ENCODE measurements at places on chromosomes 1 and 21. TPM values are rescaled to one million over a fixed set of nuclear protein-coding genes. Genes with fewer than 3 reads are reported as not detected.

The RGS4 gene
- total RNA-seq: not detected

The MYCL gene
- total RNA-seq: 5.1 TPM

The PLPPR5 gene
- 1.4 TPM for total RNA-seq

The ESRRG gene
- 0.90 TPM for total RNA-seq

The LRRN2 gene
- not detected for total RNA-seq

DNA sequence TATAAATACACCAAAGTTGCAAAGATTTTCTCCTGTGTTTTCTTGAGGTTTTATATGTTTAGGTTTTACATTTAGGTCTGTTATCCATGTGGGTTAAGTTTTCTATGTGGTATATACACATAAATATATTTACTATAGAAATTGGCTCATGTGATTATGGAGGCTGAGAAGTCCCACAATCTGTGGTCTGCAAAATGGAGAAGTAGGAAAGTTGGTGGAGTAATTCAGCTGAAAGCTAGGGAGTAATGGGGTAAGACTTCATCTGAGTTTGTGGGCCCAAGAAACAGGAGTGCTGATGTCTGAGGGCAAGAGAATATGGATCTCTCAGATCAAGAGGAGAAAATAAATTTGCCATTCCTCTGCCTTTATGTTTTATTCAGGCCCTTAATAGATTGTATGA is 146.0 kb downstream of the GPATCH2 start:
- DNase-seq: no peak

DNA sequence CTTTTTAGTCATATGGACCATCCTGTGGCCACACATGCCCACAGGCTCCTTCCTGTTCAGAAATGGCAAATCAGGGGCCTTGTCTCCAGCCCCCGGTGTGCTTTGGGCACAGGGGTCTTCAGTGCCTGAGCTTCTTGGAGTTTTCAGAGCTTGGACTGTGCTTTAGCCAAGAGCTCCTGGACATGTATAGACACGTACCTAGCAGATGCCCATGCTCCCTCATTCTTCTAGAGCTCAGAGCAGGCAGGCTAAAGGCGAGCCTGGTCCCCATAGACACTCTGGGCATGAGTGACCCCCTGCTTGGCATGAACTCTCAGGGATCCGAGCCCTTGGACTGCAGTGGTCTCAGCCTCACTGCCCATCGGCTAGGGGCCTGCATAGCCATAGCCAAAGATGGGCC is 106.8 kb downstream of the EPHB2 start:
- DNase-seq: no peak

DNA sequence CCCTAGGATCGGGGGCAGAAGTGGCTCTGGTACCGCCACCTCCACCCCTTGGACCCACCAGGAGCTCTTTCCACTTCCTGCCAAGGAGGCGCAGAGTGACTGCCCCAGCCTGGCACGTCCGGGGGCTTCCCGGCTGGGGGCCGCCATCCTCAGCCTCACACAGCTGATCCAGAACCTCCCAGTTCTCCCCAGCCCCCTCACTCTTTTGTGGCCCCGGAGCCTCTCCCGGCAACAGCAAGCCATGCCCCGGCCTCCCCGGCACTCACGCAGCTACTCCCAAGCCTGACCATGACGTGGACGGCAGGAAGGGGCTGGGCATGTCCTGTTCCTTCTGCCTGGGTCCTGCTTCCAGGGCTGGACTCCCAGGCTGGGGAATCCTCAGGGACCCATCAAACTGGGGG is 17.1 kb downstream of the TP73 start:
- no peak for DNase-seq

GRCh38 chr1:237038211-237038610 is 3.8 kb upstream of the RYR2 start:
- no peak for DNase-seq

DNA sequence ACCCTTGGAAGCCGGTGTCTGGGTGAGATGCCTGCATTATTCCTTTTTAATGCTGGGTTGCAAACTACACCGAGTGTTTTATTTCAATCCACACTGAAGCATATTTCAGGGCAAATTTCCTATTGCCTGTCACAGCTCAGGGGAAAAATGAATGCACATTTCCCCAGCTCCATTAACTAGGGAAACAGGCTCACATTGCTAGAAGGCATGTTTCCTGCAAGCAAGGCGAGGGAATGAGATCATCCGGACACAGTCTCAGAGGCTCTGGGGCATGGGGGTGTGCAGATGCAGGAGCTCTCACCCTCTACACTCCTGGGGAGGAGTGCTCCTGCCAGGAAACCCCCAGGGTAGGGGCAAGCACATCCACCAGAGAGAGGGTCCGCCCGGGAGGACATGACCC is 24.6 kb downstream of the SYT2 start:
- no peak for DNase-seq

DNA sequence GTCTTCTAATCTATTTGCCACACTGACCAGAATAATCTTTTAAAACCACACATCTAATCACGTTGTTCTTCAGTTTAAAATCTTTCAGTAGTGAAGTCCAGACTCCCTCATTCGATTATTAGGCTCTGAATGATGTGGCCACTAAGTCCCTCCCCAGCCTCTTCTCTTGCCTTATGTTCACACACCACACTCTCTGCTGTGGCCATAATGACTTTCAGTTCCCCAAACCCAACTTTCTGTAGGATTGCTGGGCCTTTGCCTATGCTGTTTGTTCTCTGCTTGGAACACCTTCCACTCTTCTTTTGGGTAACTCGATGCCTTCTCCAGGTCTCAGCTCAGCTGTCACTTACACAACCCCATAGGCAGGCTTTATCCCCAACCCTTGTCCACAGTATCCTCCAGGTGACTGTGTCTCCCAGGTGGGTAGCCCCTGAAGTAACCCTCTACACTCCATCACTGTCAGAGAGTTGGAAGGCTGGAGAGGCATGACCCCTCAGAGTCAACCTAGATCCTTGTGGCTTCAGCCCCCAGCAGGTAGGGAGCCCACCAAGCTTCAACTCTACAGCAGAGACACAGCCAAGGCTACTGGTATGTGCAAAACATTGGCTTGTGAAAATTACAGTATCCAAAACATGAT is 8.4 kb upstream of the SLC37A1 start:
- DNase-seq: no peak

GRCh38 chr1:179883040-179883744 is 1.1 kb downstream of the TOR1AIP1 start:
- no peak for DNase-seq

DNA sequence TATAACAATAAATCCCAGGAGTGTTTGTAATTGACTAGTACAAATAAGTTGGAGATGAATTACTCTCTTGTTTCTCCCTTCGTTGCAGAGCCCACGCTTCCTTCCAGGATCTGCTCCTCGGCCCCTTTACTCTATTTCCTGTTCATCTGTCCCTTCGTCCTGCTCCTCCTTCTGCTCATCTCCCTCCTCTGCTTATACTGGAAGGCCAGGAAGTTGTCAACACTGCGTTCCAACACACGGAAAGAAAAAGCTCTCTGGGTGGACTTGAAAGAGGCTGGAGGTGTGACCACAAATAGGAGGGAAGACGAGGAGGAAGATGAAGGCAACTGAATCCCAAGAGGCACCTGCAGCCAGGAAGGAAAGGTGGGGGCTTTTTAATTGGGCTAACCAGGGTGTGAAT is 26.4 kb upstream of the TTF2 start:
- DNase-seq: no peak

DNA sequence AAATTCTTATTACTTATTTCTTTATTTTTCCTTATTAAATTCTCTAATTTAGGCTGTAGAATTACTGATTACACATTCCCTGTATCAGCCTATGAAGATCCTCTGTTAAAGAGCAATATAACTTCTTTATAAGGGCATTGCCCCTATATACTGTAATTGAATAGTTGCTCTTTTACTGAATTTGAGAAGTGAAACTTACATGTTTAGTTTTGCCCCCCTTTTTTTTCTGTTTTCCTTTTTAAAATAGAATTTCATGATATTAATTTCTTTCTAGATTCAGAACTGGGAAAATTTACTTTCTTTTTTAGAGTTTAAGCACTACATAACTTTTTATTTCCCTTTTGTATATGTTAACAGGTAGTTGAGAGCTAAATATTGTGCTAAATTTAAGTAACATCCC is 29.5 kb upstream of the PGM1 start:
- DNase-seq: no peak

DNA sequence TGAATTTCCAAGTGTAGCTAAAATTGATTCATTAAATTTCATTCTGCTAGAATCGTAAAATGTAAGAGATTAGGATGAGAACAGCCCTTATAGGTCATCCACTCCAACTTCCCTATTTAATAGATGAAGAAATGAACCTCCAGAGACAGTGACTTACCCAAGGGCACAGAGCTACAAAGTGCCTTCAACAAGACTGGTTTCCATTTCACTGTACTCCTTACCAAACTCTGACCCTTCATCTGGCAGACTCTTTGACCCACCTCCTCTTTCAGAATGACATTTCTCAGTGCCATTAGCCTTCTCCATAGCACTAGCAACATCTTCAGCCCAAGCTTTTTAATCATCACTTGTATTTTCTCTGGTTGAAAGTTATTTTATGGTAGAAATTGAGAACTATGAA is 161.3 kb downstream of the NEK7 start:
- no peak for DNase-seq

- DNase-seq: no peak
Observed at GRCh38 chr1:218592688-218593087, 247.6 kb downstream of the TGFB2 start.

Measured in SK-MEL-5 (cell line).